Thoracic aorta (tissue), 2 donors: ENCODE measurements at places on chromosomes 13 and 19. TPM values are rescaled to one million over a fixed set of nuclear protein-coding genes. Genes with fewer than 3 reads are reported as not detected.

Gene CEACAM7
- total RNA-seq: not detected

Gene SNRPA
- total RNA-seq: 107 TPM

Gene EDNRB
- 27.6 TPM for total RNA-seq

DNA sequence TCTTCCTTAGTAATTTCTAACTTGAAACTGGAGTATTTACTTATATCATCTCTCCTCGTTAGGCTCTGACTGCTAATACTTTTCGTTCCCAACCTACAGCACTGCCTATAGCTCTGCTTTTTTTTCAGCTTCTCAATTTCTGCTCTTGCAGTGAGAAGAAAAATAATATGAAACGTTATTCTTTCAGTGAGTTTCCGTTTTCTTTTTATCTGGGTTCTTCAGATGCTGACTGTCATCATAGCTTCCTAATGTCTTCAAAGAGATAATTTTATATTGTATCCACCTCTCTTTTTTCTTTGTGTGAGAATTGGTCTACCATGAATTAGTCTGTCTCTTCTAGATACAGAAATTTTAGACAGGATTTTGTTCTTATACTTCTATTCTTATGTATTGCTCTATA is 454.9 kb downstream of the LMO7 start:
- no peaks in the 10 kb centered on the region for H3K4me1 ChIP-seq
- H3K27ac ChIP-seq: no peak overlapping the region
- no peaks in the 10 kb centered on the region for H3K27me3 ChIP-seq
- H3K36me3 ChIP-seq: no peaks in the 10 kb centered on the region

GRCh38 chr19:50322234-50322633 is 6.9 kb downstream of the KCNC3 start:
- DNase-seq: no peak
- no peak overlapping the region for H3K4me3 ChIP-seq
- no peak overlapping the region for H3K27ac ChIP-seq
- peaks cover 7% of the 10 kb centered on the region for H3K4me1 ChIP-seq

DNA sequence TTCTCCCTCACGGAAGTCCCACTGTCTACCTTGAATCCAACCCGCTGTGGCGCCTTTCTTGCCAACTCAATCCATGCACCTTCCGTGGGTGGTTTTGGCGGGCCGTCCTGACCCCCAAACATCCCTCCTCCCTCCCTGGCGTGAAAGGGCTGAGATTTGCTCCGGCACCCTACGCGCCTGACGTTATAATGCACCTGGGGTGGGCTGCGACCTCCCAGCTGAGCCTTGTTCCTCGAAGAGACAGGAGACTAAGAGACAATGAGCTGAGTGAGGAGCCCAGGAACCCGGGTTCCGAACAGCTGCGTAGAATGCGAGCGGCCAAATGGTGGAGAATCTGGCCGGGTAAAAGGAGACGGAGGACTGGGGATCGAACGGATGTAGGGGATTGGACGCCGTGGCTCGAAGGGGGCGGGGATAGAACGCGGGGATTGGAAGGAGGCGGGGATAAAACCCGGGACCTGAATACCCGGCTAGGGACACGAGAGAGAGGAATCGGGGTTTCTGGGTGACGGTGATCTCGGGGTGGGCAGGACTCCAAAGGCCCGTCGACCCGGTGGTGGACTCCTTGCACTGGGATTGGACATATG is at the start of gene CPT1C:
Gene CPT1C, plus strand, starts transcription at position 461 of the 587 bp plus-strand sequence. CDS start 1,137 bp downstream, outside the sequence.
- peaks cover 4% of the 10 kb centered on the region for H3K4me1 ChIP-seq
- peak within 1 kb of the TSS; percentile 74 for H3K4me3 ChIP-seq
- DNase-seq: no peak
- H3K27me3 ChIP-seq: no peaks in the 10 kb centered on the region
